ENCODE measurements at places on chromosomes 7 and 10.

- no peak for DNase-seq
Observed at GRCh38 chr7:21542891-21543527, at the start of gene DNAH11. DNAH11 (plus strand) TSS chr7:21543039; CDS start chr7:21543246, 207 bp downstream.

- DNase-seq = no peak
Observed at GRCh38 chr7:121485467-121486243, 89.5 kb upstream of the FAM3C start.

DNA sequence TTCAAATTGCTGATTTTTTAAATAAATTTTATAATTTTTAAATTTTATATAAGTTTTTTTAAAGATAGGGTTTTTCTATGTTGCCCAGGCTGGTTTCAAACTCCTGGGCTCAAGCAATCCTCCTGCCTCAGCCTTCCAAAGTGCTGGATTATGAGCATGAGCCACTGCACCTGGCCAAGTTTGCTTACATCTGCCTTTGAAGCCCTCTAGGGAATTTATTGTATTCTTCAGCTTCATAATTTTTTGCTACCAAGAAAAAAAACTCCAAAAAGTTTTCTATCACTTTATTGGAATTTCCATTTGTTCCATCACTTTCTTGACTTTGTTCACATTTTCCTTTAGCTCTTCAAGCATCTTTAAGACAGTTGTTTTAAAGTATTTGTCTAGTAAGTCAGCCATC lies 3.8 kb upstream of the POLD2 start:
- DNase-seq = no peak

- DNase-seq = no peak
Observed at GRCh38 chr10:70201105-70201504, 30.8 kb upstream of the SAR1A start.

DNA sequence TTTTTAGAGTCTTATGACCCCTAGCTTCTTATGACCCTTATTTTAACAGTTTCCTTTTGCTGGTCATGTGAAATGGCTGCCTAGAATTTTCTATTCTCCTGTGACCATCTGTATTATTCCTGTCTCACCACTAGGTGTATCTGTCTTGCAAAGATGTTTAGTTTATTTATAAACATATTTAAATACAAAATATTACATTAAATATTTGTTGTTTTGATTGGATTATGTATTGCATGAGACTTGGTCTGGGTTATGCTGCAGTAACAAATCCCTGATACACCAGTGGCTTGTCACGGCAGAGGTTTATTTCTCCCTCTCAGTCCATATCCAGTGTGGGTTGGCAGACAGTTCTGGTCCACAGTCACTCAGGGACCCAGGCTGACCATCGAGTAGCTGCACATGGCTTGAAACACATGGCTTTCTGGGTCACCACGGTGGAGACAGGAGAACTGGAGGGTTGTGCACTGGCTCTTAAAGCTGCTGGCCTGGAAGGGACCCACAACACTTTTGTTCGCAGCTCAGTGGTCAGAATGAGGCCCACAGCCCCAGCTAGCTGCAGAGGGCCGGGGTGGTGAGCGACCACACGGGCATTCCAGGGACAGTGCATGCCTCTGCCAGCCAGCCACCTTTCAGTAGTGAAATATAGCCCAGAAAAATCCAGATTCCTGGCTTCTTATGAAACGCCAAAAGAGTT lies 7.4 kb downstream of the RASSF4 start:
- DNase-seq = no peak

DNA sequence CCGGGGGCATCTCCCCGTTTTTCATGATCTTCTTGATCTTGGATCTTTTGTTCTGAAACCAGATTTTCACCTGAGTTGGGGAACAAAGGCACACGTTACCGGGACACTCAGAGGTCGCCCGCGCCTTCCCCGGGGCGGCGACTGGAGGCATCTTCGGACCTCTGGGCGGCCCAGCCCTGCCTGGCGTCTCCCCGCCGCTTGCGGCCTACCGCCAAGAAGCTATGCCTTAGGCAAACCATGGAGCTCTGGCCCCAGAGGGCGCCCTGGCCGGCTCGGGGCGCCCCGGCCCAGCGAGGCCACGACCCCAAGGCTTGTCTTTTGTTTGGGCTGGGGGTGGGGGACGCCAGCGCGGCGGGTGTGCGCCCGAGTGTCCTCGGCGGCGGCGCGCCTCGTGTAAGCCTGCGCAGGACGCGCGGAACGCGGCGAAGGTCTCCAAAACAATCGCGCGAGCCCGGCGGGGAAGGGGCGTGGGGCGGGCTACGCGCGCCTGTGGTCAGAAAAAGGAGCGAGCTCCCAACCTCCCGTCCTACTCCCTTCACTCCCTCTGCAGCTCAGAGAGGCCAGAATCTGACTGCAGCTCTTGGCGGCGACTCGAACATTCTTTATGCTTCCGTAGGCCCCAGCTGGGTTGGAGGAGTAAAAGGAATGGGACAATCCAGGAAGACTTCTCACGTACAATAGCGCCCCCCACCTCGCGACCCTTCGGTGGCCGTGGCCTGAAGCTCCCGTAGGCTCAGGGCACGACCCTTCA lies 3.5 kb downstream of the DLX5 start:
- no peak for DNase-seq

- DNase-seq = no peak
Observed at GRCh38 chr7:140039066-140039465, 23.7 kb downstream of the PARP12 start.
